Activated T-helper 9 cell treated with anti-CD3 and anti-CD28 coated beads, Interleukin-2, amount 50 U/mL, for 16 hours (primary cell): ENCODE measurements at places on chromosomes 4 and X.

DNA sequence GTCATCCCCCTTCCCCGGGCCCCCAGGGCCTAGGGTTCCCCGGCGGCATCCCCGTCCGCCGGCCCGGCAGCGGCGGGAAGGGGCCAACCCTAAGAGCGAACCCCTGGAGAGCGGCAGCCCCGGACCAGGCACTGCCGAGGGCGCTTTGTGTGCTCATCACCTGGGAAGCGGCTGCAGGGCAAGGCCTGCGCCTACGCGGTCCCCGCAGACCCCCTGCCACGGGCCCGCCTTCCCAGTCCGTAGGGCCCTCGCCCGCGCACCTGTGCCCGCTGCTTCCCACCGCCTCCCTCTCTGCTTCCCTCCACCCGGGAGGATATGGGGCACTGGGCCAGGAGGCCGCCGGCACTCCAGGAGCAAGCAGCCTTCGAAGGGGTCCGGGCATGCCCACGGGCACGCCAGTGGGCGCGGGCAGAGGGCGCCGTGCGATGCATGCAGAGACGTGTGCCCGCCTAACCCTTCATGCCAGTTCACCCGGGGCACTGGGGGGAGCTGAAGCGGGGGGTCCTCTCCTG lies 2.6 kb downstream of the FLNA start:
- no peak for DNase-seq

DNA sequence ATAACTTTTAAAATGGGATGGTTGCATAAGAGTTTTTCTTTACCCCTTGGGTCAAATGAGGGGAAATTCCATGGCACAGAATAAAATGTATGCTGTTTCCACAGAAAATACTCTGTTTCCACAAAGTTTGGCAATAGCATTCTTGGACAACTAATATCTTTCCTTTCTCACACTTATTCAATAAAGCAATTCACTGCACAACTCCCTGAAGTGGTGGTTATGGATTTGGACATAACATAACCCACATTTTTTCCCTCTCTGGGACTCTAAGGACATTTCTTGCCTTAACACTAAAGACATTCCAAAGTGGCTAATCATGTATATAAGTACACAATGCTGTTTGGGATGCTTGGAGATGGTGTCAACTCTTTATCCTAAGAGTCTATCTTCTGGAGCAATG lies 51.7 kb upstream of the GPM6B start:
- DNase-seq: no peak

- no peak for DNase-seq
These were observed 57.3 kb downstream of the GSTCD start for GRCh38 chr4:105765690-105766407.

DNA sequence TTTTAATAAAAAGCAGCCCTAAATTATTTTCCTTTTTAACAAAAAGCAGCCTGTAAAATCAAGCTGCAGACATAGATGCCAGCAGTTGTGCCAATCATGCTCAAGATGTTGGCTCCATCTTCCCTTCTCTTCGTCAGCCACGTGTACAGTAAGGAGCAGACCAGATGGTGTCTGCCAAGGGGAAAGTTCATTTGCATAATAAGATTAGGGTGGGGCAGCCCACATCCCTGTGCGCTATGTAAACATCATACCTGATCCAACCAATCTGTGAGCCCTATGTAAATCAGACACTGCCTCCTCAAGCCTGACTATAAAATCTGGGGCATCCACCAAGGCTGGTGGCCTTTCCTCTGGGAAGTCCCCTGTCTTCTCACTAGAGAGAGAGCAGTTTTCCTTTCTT lies 23.1 kb upstream of the C1GALT1C1 start:
- DNase-seq: no peak

DNA sequence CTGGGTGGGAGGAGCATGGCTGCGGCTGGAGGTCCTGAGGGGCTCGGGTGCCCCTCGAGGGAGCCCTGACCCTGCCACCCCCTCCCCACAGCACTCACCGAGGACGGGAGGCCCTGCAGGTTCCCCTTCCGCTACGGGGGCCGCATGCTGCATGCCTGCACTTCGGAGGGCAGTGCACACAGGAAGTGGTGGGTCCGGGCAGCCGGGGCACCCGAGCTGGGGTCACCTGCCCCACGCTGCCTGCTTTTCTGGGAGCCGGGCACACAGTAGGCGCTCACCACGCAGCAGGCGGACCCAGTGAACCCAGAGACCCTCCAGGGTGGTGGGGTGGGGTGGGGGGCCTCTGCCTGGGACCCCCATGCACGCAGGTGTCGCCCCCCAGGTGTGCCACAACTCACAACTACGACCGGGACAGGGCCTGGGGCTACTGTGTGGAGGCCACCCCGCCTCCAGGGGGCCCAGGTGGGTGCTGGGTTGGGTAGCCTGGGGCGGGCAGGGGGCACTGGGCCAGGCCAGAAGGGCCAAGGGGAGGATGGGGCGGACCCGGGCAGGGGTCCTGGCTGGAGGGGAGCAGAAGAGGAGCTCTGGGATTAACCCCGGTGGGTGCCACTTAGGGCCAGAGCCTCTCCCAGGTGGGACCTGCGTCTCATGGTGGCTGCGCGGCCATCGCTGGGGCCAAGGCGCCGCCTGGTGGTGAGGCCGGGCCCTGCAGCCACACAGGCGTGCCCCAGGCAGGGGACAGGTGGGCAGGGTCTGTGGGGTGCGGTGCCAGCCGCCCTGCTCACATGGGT lies 1.4 kb downstream of the HGFAC start:
- DNase-seq: peak; percentile 33

- no peak for DNase-seq
These were observed 59.0 kb downstream of the PCGF3 start for GRCh38 chr4:764405-765169.

DNA sequence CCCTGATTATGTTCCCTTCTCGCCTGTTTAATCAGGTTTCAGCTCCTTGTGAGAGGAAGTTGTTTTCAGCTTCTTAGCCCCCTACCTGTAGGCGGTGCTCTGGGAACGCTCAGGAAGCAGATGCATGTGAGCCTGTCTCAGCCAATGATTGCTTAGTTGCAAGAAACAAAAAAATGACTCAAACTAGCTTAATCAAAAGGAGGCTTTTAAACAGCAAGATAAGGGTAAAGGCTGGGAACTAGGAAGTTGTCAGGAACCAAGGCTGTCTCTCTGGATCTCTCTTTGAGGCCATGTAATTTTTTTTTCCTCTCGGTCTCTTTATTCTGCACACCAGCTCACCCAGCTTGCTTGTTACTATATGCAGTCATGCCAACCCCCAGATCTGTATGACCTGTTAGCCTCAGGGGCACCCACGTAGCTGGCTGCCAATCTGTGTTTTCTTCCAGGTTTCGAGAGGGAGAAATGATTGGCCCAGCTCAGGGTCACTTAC lies 109.1 kb downstream of the PTTG2 start:
- DNase-seq: no peak

GRCh38 chr4:22486276-22486675 lies 29.6 kb downstream of the ADGRA3 start:
- DNase-seq: no peak

GRCh38 chrX:15856636-15857035 lies 2.0 kb upstream of the AP1S2 start:
- no peak for DNase-seq

- DNase-seq: no peak
These were observed 59.3 kb downstream of the MAD2L1 start for GRCh38 chr4:120007191-120007871.

DNA sequence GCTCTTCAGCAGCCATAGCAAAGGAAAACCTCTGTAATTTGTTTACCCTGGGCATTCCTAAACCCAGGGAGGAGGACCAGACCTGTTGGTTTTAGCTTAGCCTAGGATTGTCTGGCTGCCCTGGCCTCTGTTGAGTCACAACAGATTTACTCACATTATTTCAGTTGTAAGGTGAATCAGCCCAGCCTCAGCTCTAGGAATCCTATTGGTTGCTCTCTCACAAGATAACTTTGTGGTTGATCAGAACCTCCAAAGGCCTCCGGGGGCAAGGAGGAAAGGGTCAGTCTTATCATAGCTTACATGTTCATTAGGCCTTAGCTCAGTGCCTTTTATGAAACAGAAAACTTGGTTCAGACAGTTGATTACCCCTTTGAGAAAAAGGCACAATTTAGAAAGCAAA lies 41.0 kb downstream of the PDK3 start:
- DNase-seq: no peak

DNA sequence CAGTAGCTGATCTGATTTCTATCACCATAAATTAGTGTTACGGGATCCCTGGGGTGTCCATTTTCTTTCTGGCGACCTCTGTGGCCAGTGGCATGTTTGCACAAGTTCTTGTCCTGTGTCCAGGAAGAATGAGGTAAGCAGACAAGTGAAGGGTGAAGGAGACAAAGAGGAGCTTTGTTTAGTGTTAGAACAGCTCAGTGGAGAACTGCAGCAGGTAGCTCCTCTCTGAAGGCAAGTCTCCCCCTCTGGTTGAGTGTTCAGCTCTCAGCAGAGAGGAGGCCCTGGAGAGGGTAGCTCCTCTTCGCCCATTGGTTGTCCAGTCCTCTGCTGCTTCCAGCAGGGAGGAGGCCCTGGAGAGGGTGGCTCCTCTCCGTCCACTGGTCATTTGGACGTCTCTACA lies 47.2 kb downstream of the DMP1 start:
- DNase-seq: no peak

- DNase-seq: no peak
These were observed 142.0 kb downstream of the CENPC start for GRCh38 chr4:67403342-67403741.

DNA sequence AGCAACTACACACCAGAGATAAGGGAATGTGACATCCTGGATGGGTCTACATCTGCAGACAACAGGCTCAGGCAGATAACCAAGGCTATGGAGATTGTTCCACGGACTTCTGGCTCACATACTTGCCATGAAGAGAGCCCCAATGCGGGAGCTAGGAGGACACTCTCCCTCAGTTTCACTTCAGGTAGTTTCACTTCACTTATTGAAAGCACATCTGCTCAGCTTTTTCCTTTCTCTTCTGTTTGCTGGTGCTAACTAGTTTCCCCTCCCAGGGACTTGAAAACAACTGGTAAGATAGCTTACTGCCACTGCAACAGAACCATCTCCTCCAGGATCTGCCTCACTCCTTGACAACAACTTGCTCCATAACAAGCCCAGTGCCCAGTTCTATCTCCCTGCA lies 1.4 kb upstream of the CT47C1 start:
- DNase-seq: no peak

DNA sequence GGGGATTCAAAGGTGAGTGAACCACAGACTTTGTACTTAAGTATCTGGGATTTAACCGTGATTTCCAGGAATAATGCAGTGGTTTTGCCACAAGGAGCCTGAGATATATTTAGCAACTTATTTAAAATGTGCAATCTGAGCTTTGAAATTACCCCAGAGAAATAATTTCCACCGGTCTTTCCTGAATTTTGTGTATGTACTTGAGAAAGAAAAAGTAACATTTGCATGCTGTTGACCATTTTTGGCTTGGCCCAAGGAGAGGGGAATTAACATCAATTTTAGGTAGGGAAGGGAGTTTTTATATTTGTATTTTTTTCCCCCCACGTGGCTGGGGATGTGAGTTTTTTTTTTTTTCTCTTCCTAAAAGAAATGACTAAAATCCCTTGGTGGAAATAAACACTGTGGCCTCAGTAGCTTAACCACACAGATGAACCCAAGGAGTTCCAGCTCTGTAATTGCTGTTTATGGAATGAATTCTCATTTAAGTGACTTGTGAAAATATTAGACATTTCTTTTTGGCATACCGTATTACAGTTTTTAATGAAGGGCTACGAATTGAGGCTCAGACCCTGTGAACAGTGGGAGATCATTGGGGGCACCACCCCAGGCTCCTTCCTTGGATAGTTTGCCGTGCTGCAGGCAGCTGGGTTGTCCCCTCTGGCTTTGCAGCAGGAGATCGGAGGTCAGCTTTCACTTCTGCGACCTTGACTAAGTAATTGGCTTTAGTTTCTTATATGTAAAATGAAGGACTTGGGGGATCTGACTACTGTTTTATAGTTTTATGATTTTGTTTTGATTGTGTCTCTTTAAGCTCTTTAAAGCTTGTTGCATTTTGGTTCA lies 116.1 kb downstream of the ARHGAP10 start:
- DNase-seq: no peak

DNA sequence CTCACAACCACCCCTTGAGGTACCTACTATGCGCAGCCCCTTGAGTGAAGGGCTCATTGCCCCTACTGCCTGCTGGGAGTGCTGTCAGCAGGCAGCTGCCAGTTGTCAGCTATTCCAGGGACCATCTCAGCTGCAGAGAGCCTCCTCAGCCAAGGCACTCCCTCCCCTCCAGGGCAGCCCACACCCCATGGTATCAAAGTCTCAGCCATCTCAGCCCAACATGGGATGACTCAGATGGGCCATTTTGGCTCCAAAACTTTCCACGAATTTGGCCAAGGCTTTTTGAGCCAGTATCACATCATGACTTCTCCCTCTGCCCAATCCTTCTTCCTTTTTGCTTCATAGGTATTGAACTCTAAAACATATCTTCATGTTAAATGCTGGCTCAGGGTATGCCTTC lies 61.4 kb upstream of the MAP3K15 start:
- no peak for DNase-seq

GRCh38 chr4:55177461-55177860 lies 52.1 kb upstream of the KDR start:
- DNase-seq: no peak

- DNase-seq: no peak
These were observed 44.9 kb downstream of the HAND2 start for GRCh38 chr4:173485164-173485563.

- DNase-seq: no peak
These were observed 24.7 kb upstream of the EPGN start for GRCh38 chr4:74283614-74284013.

GRCh38 chr4:115781528-115782146 lies 668.2 kb upstream of the NDST4 start:
- DNase-seq: no peak

DNA sequence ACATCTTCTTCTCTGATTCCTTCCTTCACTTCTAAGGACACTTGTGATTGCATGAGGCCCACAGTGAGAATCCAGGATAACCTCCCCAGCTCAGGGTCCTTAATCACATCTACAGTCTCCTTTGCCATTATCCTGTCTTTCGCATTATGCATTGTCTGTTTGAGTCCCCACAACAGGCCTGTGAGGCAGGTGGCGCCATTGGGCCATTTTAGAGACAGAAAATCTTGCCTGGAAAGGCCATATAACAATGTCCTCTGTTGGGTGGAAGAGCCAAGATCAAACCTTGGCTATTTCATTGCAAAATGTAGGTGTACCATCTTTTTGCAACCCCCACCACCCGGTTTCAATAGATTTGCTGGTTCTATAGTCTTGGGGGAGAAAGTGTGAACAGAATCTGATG lies 11.8 kb upstream of the DCUN1D4 start:
- peak; percentile 43 for DNase-seq

DNA sequence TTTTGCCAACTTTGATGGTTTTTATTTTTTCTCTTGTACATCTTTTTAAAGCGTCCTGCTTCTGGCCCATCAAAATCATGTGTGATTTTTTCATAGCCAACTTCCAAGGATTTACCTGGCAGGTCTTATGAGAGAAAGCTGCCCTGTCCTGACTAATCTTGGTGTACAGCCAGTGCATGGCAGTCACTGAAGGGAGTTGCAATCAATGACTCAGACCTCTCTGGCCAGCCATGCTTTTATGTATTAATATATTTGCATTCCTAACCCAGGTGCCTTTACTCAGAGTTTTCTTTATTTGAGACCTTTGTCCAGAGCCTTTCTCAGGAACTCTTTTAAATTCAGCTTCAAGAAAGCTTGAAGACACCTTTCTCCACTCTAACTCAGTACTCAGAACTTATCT lies 691.5 kb upstream of the HTR2C start:
- DNase-seq: no peak

GRCh38 chr4:6267573-6267972 lies 2.1 kb upstream of the WFS1 start:
- no peak for DNase-seq
